Activated CD8-positive, alpha-beta memory T cell treated with anti-CD3 and anti-CD28 coated beads, Interleukin-2, amount 50 U/mL, for 48 hours (primary cell): ENCODE measurements at places on chromosomes 13 and 19.

GRCh38 chr19:2477141-2477710 is 1.3 kb downstream of the GADD45B start:
- peak; percentile 72 for DNase-seq

- no peak for DNase-seq
Observed at GRCh38 chr13:108302279-108302678, 32.8 kb downstream of the TNFSF13B start.

GRCh38 chr19:2976609-2977000 is 759 bp upstream of the TLE6 start:
- no peak for DNase-seq

GRCh38 chr19:11191273-11191755 is 6.0 kb downstream of the KANK2 start:
- DNase-seq = no peak

DNA sequence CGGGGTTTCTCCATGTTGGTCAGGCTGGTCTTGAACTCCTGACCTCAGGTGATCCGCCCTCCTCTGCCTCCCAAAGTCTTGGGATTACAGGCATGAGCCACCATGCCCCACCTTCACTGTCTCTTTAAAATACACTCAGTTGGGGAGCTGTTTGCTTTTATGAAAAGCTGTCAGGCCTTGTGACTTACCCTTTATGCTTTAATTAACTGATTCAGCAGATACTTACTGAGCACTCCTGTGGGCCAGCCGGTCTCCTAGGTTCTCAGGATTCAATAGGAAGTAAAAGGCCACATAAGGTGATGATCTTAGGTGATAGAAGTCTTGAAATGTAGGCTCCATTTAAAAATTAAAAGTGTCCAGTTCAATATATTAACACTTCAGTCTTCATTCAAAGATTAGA is 7.5 kb downstream of the UBAC2 start:
- no peak for DNase-seq

- no peak for DNase-seq
Observed at GRCh38 chr13:43301346-43301969, 278.1 kb downstream of the DNAJC15 start.

GRCh38 chr19:8158411-8159074 is 9.2 kb upstream of the FBN3 start:
- no peak for DNase-seq

DNA sequence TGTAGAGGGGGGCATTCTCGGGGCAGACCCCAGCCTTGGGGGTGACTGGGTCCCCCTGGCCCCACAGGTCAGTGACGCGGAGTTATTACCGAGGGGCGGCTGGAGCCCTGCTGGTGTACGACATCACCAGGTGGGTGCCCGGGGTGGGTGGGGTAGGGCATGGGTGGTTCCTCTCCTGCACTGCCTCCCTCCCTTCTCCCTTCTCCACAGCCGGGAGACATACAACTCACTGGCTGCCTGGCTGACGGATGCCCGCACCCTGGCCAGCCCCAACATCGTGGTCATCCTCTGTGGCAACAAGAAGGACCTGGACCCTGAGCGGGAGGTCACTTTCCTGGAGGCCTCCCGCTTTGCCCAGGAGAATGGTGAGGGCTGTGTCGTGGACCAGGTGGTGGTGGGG is 5.7 kb downstream of the RAB4B start:
- DNase-seq = no peak

GRCh38 chr19:14425696-14426138 is 6.6 kb upstream of the DDX39A start:
- DNase-seq = no peak

GRCh38 chr13:51006067-51006845 is 96.7 kb downstream of the RNASEH2B start:
- DNase-seq = no peak

- DNase-seq = no peak
Observed at GRCh38 chr13:82522872-82523271, 1359.4 kb downstream of the SLITRK1 start.

DNA sequence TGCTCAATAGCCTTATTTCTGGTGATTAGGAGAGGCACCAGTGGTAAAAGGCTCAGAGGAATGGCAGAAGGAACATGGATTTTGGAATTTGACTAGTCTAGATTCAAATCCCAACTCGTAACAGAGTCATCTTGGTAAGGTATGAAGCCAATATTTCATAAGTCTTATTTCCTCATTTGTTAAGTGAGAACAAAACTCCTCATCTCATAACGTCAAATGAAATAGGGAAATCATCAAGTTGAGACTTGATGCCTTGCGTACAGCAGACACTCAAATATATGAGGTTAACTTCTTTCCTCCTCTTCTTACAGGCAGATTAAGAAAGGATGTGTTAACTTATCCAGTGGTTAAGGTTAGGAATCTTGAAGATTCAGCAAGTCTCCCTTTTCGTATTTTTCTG is 189.2 kb downstream of the DLEU7 start:
- DNase-seq = no peak

- no peak for DNase-seq
Observed at GRCh38 chr13:100440751-100441425, 147.7 kb downstream of the GGACT start.

- DNase-seq = no peak
Observed at GRCh38 chr19:34365463-34366401, 736 bp downstream of the GPI start.

- no peak for DNase-seq
Observed at GRCh38 chr13:110885966-110886869, 28.7 kb downstream of the ANKRD10 start.

DNA sequence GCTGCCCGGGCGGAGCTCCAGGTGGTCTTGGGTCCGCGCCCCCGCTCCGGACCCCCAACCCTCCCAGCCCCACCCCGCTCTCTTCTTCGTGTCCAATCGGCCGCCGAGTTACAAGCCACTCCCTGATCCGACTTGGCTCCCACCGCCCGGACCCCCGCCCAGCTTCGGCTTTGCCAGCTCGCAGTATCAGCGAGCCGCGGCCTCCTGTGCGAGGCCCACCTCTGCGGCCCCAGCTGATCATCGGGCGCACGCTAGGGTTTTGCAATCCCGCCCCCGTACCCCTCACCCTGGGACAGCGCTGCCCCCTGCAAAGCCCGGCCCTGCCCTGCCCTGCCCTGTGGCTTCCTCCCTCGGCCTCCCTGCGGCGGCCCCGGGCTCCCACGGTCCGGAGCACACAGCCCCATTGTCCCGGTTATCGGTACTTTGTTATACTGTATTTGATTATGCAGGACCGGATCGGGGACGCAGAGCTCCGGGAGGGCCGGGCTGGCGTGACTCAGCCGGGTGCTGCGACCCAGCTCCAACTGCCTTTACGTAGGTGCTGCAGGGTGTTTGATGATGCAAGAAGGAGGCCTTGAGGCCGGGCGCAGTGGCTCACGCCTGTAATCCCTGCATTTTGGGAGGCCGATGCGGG is 598 bp upstream of the LPAR2 start:
- peak; percentile 77 for DNase-seq

GRCh38 chr13:91135968-91136367 is 211.5 kb upstream of the MIR17HG start:
- DNase-seq = no peak

DNA sequence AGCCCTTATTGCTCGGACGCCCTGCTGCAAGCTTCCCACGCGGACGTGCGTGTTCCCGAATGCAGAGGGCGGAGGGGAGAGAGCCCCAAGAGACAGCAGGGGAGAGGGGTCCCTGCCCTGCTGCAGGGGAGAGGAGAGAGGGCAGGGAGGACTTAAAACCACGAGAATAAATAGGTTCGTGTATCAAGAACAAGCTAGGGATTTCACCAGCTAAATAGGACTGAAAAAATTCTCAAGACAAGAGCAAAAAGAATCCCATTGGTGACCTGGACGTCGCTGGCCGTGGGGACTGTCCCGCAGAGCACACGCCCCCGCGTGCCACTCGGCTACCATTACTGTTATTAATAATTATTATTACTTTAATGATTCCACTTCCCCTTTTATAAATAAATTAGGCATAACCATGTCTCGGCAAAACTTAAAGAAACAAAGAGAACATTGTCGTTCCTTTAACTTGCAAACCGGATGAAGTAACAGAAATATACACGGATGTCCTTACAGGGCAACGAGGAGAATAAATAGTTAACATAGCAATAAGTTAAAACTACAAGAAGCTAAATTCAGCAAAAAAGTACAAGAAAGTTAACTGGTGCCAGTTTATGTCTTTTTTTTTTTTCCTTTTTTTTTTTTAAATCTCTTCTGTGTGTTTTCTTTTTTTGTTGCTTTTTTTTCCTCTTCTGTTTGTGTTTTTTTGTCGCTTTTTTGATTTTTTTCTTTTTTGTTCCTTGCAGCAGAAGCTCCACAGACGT is 16.6 kb downstream of the PRKCSH start:
- DNase-seq = no peak

GRCh38 chr19:54179921-54180461 is 7.0 kb upstream of the TMC4 start:
- no peak for DNase-seq

DNA sequence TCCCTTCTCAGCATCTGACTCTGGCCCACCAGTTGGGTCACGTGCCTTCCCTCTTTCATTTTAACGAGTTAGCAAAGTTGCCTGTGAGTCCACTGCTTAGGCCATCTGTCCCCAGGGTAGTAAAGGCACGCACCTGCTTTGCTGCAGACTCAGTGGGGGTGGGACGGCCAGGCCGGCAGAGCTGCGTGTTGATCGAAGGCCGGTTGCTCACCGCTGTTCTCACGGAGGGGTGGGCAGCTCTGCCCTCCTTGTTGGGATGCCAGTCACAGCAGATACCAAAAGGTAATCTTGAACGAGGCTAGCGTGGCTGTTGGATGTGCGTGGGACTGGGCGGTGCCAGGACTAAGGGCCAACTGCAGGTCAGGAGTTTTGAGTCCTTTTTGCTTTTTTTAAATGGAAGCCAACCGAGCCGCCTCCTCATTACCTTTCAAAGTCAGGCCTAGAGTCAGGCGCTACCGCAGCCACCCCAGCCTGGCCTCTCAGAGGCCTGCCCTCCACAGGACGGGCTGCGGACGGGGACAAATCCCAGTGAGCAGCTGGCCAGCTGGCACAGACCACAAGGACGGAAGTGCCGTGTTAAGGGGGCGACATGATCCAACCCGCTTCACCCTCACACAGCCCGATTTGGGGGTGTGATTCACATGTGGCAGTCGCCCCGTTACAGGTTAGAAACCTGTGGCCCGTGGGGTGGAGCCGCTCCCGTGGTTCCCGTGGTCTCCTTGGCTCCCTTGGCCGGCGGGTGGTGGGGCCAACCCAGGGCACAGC is 20.6 kb downstream of the ADPRHL1 start:
- DNase-seq = no peak

- DNase-seq = no peak
Observed at GRCh38 chr13:44294876-44295275, 78.7 kb upstream of the SERP2 start.

DNA sequence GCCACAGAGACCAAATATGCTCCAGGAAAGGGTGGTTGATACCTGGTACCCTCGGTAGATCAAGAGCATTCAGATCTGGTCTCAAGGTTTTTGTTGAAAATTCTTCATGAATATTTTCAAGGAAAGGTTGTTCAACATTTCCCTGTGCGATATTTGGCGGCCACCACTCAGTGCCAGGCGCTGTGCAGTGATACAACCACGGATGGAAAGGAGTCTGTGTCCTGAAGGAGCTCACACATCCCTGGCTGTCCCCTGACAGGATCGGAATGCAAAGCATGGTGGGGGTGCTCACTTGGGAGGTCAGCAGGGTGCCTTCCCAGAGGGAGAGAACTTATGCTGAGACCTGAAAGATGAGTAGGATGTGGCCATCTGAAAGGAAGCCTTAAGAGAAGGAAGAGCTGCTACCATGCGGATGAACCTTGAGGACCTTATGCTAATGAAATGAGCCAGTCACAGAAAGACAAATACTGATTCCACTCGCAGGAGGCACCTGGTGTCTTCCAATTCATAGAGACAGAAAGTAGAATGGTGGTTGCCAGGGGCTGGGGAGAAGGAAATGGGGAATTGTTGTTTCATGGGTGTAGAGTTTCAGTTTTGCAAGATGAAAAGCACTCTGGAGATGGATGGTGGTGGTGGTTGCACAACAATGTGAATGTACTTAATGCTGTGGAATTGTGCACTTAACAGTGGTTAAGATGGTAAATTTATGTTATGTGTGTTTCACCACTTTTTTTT is 41.6 kb downstream of the HSPH1 start:
- no peak for DNase-seq

DNA sequence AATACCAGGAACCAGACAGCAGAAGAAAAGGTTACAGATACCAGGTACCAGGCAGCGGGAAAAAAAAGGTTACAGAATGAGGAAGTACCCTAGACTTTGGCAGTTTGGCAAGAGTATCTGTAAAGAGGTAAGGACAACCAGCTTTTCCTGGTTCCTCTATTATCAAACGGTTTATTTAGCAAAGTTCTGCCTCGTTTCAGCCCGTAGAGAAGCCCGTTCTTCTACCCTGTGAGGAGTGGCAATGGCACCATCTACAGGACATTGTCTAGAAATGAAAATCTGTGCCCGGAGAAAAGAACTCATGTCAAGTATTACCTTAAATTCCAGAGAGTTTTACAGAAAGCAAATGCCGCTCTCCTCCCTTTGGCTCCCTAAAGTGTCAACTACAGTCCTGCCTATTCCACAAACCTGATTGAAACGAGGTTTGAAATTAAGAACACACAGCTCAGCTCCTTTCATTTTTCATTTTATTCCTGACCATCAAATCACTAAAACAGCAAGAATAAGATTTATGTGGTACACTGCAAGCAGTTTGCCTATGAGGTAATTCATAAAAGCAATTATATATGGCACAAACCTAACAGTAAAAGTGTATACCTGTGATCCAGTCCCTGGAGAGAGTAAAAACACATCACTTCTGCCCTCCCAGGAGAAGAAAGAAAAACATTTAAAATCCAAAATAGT is 226.3 kb downstream of the SLC7A1 start:
- DNase-seq = no peak

DNA sequence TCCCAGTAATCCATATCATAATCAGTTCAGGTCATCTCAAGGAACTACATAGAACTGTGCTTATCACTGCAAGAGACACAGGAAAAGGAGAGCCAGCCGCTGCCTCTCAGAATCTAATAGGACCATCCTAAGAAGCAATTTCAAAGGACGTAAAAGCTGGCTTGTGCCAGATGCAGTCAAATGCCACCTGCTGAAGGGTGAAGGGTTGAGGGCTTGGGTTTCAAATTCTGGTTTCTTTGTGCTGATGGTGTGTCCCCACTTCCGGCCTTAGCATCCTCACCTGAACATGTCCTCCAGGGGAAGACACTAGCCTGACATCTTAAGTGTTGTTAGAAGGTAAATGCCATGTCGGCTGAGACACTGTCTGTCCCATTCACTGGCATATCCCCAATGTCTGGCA is 477.1 kb upstream of the TSHZ3 start:
- DNase-seq = no peak

DNA sequence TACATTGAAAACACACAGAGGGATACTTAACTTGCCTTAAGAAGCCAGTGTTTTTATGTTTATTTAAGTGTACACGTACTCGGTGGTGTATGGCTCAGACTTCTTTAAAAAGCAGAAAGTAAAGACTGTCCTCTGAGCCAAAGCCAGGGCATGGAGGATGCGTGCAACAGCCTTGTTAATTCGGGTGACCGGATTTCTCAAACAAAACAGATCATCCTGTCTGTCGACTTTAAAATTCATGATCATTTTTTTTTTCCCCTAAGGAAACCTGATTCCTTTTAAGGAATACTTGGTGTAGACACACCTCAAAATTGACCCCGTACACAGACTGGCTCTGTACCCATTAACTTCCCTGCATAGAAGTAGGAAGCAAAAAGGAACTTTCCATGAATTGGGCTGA is 124.7 kb upstream of the RNF113B start:
- no peak for DNase-seq

- DNase-seq = no peak
Observed at GRCh38 chr13:98648141-98648540, 71.2 kb upstream of the STK24 start.

GRCh38 chr19:15629003-15629880 is 11.5 kb upstream of the CYP4F3 start:
- DNase-seq = peak; percentile 100

- no peak for DNase-seq
Observed at GRCh38 chr13:43124490-43124889, 101.1 kb downstream of the DNAJC15 start.
